Stimulated activated CD4-positive, alpha-beta T cell treated with anti-CD3 and anti-CD28 coated beads, TNF-alpha, amount 100 ng/mL, for 1 hour (primary cell): ENCODE measurements at places on chromosomes 5 and 9.

GRCh38 chr5:6135977-6136376 is 242.4 kb downstream of the MED10 start:
- DNase-seq = no peak

DNA sequence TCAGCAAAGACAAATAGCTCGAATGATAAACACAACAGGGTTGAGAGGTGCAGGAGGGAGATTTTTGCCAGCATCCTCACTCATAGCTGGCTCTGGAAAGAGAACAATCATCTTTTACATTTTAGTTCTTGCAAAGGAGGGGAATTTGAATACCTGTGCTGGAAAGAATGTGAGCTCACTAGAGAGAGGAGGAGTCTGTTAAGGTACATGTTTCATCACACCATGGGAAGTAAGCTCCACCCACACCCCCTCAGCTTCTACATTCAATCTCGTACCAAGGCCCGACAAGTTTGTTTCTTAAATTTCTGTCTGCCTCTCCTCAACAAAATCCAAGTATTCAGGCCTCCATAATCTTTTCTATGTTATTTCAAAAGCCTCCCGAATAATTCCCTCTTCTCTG is 254.6 kb downstream of the BRINP1 start:
- no peak for DNase-seq

- DNase-seq = no peak
Measured at GRCh38 chr5:122967625-122968024, 68.9 kb downstream of the PPIC start.

GRCh38 chr9:18985464-18985951 is 47.5 kb downstream of the SAXO1 start:
- DNase-seq = no peak

DNA sequence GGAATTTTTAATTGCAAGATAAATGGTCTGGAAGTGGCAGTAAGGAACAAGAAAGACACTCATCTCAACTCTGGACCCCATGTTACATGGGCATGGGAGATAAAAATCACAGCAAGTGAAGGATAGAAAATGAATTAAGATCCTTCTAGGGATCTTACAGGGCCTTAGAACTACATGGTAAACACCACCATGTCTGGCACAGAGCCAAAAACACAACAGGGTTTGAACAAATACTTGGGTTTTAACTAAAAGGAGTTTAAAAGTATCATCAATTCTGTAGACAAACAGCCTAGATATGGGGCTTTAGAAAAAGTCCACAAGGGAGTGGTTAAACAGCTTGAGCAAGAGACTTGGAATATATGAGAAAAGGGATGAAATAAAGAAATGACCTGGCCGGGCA is 366.4 kb downstream of the ARL15 start:
- no peak for DNase-seq

DNA sequence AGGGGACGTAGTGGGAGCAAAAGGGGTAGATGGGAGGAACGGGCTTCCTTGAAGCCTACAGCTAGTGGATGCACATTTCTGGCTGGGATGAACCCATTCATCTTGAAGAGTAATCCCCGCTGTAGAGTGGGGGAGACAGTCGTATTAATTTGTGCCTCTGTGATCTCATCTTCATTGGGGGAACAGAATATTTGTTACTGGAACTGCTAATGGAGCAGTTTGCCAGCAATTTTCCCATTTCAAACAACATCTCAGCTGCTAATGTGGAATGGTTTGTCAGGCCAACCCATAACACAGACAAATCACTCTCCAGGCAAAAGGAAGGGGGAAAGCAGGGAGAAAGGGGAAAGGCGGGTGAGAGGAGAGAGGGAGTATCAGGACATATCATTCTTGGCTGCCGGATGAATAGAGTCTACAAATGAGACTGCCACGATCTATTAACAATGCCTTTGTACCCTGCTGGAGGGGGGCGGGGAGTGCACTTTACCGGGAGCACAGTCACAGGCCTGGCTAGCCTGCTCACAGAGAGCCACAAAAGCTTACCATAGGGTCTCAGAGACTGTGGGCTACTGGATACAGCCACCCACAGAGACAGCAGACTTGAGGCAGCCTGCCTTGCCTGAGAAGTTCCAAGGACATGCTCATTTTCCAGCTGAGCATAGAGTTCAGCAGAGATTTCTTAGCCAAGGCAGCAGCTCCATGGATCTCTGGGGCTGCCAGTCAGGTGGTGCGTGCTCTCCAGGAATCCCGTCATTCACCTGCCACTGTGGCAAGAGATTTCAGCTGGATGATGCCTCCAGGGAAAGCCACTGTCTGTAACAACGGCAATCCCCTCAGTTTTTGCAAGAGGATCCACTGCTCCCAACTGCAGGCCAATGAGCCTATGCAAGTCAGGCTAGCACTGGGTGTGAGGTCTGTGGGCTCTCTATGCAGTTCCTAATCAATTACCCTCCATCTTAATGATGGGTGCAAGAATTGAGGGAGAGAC is 217.7 kb upstream of the PANK3 start:
- DNase-seq = no peak

DNA sequence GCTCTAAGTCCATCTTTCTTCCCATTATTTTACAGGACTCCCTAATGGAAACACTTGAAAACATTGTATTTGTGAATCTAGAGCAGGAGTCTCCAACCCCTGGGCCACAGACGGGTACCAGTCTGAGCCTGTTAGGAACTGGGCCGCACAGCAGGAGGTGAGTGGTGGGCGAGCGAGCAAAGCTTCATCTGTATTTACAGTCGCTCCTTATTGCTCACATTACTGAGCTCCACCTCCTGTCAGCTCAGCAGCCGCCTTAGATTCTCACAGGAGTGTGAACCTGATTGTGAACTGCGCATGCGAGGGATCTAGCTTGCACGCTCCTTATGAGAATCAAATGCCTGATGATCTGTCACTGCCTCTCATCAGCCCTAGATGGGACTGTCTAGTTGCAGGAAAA is 111.0 kb downstream of the MED27 start:
- no peak for DNase-seq

- no peak for DNase-seq
Measured at GRCh38 chr9:136538599-136539426, 7.0 kb downstream of the NOTCH1 start.

- DNase-seq = no peak
Measured at GRCh38 chr9:91261417-91261816, 100.3 kb downstream of the AUH start.

- no peak for DNase-seq
Measured at GRCh38 chr9:14401911-14402310, 88.0 kb upstream of the NFIB start.

DNA sequence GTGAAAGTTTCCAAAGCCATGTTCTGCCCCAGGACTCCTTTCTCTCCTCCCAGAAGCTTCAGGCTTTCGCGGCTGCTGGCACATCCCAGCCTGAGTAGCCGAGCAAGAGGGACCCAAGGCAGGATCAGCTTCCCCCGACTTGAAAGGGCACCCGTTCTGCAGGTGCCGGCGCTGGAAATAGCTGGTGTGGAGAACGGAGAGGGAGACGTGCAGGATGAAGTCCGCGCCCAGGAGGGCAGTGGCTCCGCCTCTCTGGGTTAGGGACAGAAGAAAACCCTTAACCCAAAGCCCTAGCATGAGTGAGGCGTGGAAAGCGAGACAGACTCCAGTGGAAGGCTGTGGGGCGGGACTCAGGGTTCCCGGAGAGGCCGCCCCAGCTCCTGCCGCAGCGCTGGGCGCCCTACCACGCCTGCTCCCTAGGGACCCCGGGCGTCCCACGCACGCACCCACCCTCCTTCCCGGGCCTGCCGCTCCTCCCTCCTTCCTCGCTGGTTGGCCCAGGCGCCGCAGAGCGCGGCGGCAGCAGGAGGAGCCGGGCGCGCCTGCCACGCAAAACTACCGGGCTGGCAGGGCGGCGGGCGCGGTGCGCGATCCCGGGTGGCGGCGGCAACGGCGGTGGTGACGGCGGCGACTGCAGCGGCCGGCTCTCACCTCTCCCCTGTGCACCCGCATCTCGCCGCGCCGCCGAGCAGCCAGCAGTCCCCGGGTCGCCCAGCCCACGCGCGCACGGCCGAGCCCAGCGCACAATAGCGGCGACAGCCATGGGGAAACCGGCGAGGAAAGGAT is at the start of gene SLC1A1:
Gene SLC1A1, plus strand, starts transcription at position 550 of the 786 bp plus-strand sequence. Its CDS starts 212 bp downstream, at position 762.
- no peak for DNase-seq

GRCh38 chr9:98220911-98221310 is 28.5 kb upstream of the CORO2A start:
- no peak for DNase-seq

GRCh38 chr5:179275941-179276837 is 69.1 kb downstream of the ADAMTS2 start:
- DNase-seq = no peak

- DNase-seq = no peak
Measured at GRCh38 chr9:11722957-11723356, 970.2 kb upstream of the TYRP1 start.

DNA sequence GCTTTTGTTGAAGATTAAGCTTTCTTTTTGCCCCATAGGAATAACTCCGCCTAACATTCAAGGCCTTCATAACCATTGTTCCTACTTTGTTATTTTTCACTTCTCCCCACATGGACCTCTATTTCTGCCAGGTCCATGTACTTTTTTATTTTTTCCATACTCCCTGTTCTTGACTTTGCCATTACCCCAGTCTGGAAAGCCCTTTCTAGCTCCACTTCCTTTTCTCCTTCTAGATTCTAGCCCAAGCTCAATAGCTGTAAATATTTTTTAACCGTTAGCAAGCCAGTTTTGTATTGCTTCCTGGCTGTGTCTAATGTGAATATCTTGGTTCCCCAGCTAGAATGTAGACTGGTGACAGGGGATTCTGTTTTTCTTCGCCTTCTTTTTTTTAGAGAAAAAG is 26.1 kb downstream of the NCBP1 start:
- no peak for DNase-seq

DNA sequence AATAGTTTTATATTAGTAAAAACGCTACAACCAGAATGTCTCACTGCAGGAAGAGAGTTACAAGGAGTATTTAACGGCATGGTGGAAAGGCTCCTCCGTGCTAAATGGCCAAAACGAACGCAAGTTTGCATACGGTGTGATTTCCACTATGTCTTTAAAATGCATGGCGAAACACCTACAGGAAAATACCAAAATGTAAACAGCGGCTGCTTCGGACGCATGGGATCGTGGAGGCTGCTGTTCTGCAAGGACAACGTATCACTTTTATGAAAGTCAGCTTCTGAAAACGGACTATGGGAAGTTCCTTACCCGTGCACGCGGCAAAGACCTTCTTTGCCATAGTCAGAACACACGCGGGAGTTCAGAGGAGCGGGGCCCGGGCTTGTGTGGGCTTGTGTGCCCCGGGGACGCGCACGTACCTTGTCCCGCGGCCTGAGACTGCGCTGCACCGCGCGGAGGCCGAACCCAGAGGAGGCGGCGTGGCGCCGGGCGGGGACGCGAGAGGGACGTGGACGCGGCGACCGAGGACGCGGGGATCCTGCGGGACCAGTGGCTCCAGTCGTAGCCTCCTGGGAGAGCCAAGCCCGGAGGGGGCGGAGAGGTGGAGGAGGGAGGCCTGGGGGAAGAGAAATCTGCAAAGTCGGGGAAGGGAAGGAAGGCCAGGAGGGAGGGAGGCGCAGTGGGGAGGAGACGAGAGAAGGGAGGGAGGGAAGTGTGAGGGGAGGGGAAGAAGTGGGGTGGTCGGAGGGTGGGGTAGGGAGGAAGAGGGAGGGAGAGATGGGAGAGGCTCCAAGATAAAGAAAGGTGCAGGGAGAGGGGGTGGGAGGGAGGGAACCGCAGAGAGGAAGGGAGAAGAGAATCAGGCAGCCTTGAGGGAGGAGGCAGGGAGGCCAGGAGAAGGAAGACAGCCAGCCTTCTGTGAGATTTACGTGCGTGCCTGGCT is at the start of gene CMBL:
Gene CMBL, minus strand, starts transcription at position 697 of the 943 bp plus-strand sequence. CDS start 17,140 bp downstream, outside the sequence.
- no peak for DNase-seq

GRCh38 chr9:37800631-37801286 is at the start of gene DCAF10:
Gene DCAF10, plus strand, starts transcription at chr9:37800797. Its CDS starts 70 bp downstream, at chr9:37800867.
- peak; percentile 76 for DNase-seq

GRCh38 chr5:107817951-107818350 is 147.2 kb upstream of the EFNA5 start:
- DNase-seq = no peak

- no peak for DNase-seq
Measured at GRCh38 chr9:91029650-91030361, 228.2 kb downstream of the SYK start.

DNA sequence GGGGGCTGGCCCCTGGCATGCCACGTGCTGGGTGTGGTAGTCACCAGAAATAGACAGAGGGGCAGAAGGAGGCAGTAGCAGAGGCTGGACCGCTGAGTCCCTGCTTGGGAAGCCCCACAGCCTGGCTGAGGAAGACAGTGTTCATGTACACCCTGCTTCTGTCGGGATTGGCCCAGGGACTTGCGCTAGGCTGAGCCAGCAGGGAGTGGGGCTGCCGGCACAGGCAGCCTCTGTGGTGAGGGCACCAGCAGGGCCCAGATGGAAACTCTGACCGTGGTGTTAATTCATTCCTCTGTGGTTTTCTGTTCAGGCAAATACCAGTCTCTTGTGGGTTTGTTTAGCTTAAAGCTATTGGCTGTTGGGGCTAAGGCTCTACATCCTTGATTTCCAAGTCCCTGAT is 108.6 kb upstream of the RAD23B start:
- DNase-seq = no peak

DNA sequence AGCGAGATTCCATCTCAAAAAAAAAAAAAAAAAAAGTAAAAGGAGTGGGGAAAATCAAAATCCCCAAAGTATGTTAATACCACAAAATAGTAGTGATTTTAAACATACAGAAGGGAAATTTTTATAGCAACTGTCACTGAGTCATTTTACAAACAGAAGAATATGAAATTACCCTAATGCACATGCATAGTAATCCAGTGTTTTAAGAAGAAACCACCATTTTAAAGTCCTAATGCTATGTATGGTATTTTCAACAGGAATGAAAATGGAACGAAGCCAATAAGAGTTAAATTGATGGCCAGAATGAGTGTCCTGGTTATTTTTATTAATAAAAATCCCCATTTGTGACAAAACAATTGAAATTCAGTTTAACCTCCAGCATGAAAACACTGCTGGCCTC is 26.7 kb upstream of the NXNL2 start:
- no peak for DNase-seq

DNA sequence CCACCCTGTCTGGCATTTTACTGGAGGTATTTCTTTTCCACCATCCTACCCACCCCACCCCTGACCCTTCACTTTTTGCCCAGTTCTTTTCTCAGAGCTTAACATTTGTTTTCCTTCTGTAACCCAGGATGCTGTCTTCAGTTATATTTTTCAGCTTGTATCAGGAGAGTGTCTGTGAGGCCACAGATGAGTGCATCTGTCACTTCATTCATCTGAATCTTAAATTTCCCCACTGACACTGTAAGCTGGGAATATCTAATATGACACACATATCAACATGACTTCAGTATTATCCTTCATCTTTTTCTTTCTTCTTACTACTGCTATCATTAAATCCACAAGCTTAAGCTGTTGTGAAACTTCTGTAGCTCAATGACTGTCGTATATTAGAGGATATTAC is 4.9 kb downstream of the MARCHF3 start:
- no peak for DNase-seq

GRCh38 chr9:130664251-130665028 is at the start of gene PRDM12:
Gene PRDM12, plus strand, starts transcription at chr9:130664594. Its CDS starts 60 bp downstream, at chr9:130664654.
- no peak for DNase-seq
